Activated CD4-positive, alpha-beta T cell treated with anti-CD3 and anti-CD28 coated beads for 4 hours (primary cell): ENCODE measurements at places on chromosomes 2 and 18.

GRCh38 chr2:57899898-57900297 lies 146.7 kb upstream of the VRK2 start:
- DNase-seq, result no peak

DNA sequence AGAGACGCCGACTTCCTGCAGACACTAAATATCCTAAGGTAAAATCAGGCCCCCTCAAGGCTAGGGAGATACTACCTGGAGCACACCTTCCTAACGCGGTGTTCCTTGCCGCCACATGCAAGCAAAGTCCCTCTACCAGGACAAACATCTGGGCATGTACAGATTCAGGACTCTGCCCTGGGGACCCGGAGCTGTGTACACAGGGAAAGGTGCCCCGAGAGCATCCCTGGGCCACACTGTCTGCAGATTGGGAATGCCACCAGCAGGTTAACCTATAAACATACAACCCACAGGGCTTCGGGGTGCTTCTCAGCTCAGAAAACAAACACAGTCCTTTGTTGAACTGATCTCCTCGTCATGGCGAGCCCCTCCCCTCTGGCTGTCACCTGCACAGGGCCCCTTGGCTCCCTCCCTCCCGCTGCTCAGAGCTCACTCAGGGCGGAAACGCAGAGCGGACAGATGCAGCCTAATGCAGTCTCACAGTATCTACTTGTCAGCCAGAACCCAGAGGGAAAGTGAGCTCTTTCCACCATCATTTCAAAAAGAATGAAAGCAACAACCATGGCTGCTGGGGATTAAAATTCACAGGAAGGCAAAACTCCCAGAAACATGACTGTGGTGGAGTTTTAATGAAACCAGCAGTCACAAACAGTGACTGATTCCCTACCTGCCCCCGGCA lies 218.8 kb downstream of the HDAC4 start:
- no peak for DNase-seq

- no peak for DNase-seq
Measured at GRCh38 chr2:60556175-60556574, 2.7 kb upstream of the BCL11A start.

DNA sequence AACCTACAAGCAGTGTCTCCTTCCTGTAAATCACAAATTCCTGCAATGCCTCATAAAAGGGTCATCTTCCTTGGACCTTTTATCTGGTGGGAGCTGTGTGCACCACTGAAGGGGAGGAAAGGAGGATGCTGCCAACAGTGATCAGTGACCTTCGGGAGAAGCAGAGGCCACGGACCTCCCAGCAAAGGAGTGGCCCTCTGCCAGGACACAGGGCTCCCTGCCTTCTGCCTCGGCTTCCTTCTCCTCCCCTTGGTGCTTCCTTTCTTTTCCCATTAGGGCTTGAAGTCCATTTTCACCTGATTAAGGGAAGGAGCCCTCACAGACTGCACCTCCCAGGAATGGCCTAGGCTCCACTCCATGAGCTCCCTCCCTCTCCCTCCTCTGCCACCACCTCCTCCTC lies 85.3 kb upstream of the ITGA6 start:
- DNase-seq, result no peak

DNA sequence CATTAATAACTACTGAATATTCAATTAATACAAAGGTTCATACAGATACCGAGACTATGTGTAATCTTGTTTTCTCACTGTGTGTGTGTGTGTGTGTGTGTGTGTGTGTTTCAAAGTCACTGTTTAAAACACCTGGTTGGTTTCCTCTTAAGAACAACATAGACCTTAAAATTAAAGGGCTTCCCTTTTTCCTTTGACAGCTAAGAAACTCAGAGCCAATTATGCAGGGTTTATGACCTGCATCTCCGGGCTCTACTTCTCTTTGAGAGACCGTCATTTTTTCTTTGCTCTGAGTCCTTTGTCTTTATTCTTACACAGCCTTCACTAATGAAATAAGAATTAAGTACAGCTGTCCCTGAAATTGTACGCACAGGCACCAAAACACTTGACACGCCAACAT lies 145.6 kb downstream of the HDAC4 start:
- no peak for DNase-seq

DNA sequence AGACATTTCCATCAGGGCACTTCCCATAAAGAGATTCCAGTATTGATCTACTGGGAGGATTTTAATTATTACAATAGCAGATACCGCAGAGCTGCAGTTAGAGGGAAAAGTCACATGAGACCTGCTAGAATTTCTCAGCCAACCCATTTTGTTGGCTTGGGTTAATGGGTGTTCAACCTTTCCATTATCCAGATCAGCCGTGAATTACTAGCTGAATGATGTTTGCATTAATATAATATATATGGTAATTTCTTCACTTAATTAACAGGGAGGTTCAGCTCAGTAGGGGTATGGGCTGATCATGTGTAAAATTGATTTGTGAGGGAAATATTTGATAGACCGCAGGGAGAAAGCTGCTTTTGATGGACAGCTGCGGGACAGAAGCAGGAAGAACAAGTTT lies 56.4 kb upstream of the OTX1 start:
- DNase-seq, result no peak

DNA sequence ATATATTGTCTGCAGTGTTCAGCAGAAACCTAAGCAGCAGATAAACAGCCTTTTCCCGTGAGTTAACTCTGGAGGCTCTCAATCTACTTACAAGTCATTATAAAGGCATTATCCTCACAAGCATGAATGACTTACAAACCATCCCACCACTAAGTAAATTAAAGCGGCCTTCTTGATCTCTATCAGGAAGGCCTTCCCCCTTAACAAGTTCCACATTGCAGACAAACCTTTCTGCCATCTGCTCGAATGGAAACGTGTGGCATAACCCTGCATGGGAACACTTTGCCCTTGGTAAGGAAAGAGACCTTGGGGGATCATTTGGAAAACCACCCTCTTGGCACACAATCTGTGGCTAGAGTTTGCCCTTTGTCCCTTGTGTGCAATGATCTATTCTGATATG lies 199.5 kb downstream of the OSR1 start:
- no peak for DNase-seq
